Osteocyte (in vitro differentiated cells): ENCODE measurements at places on chromosomes 13 and 19. TPM values are rescaled to one million over a fixed set of nuclear protein-coding genes. Genes with fewer than 3 reads are reported as not detected.

Gene PROZ
- not detected in 2 replicates for total RNA-seq

Gene HPN
- not detected in 2 replicates for total RNA-seq

Gene MEIOSIN
- total RNA-seq = not detected in 2 replicates

Gene MTIF3
- total RNA-seq = 38.9 and 41.6 TPM in 2 replicates

Gene ZNF850
- total RNA-seq = 2.8 and 3.6 TPM in 2 replicates

Gene ACP7
- total RNA-seq = not detected in 2 replicates

Gene CLDND2
- 1.8 TPM in 1 of 2 replicates, not detected in the other for total RNA-seq

Gene NLRP5
- total RNA-seq = not detected in 2 replicates

Gene LILRA1
- total RNA-seq = not detected in 2 replicates

Gene OLFM4
- total RNA-seq = not detected in 2 replicates

Gene LILRB4
- not detected in 2 replicates for total RNA-seq

Gene ZNF428
- 64.0 and 74.1 TPM in 2 replicates for total RNA-seq

Gene GDF15
- total RNA-seq = 41.9 and 47.9 TPM in 2 replicates

Gene NACC1
- total RNA-seq = 40.4 and 45.1 TPM in 2 replicates

Gene VSIG10L
- 3.5 TPM in 2 replicates for total RNA-seq

Gene IL17D
- total RNA-seq = 8.6 and 10.7 TPM in 2 replicates

Gene BORCS8
- 23.7 and 24.4 TPM in 2 replicates for total RNA-seq

Gene EPSTI1
- total RNA-seq = 10.5 and 13.2 TPM in 2 replicates

Gene SLITRK5
- 0.08 and 0.13 TPM in 2 replicates for total RNA-seq

Gene AMER2
- not detected in 2 replicates for total RNA-seq

Gene ZNF224
- 29.6 and 30.2 TPM in 2 replicates for total RNA-seq

Gene ANKRD24
- total RNA-seq = 0.73 and 0.89 TPM in 2 replicates

Gene GPR32
- total RNA-seq = not detected in 2 replicates

Gene ZNF790
- total RNA-seq = 10.1 and 10.3 TPM in 2 replicates

Gene ERCC1
- total RNA-seq = 96.7 and 117 TPM in 2 replicates

Gene NDUFA13
- 372 and 376 TPM in 2 replicates for total RNA-seq
